CD14-positive monocyte (primary cell): ENCODE measurements at places on chromosomes 13 and 19.

DNA sequence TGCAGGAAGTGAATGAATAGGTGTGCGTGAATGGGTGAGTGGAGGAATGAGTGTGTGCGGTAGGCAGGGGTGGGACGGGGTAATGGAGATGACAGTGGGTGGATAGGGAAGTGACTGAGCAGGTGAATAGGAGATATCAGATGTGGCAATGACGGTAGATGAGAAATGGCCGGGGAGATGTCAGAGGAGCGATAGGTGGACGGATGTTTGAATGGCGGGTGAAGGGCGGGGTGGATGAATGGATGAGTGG lies 1.5 kb downstream of the TTC9B start:
- no peak for DNase-seq

GRCh38 chr13:27679896-27680295 lies 58.2 kb downstream of the POLR1D start:
- DNase-seq: no peak

- DNase-seq: no peak
Measured at GRCh38 chr19:47145639-47146486, 15.2 kb downstream of the SAE1 start.

DNA sequence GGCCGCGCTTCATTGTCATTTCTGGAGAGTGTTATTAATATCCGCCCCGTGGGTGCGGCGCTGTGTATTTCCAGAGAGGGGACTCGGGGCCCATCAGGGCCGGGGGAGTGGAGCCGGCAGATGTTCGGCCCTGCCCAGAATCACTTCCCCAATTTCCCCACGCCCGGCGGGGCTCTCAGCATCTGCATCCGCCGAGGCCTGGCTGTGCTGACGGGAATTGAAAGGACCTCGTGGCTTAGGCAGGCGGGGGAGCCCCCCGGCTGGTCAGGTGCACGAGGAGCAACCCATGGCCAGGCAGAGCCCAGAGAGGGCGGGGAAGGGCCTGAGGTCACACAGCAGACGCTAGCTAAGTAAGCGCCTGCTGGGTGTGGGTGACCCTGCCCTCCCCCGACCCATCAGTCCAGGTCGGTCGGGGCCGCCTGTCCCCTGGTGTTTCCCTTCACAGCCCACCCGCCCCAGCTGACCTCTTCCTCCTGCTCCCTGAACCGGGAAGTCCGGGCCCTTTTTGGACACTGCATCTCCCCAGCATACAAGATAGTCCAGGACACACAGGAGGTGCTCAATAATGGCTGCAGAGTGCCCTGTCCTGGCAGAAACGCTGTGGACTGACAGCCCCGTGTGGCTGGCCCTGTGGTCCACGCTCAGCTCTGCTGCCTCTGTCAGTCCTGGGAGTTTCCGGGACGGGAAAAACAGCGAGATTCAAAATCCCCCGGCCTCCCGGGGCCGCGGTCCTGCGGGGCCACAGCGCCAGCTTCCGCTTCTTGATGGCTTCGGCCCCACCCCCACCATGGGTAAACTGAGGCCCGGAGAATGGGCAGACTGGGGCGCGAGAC lies 22.1 kb downstream of the ARID3A start:
- DNase-seq: peak; percentile 89

- DNase-seq: no peak
Measured at GRCh38 chr13:33137721-33138120, 121.5 kb downstream of the KL start.

DNA sequence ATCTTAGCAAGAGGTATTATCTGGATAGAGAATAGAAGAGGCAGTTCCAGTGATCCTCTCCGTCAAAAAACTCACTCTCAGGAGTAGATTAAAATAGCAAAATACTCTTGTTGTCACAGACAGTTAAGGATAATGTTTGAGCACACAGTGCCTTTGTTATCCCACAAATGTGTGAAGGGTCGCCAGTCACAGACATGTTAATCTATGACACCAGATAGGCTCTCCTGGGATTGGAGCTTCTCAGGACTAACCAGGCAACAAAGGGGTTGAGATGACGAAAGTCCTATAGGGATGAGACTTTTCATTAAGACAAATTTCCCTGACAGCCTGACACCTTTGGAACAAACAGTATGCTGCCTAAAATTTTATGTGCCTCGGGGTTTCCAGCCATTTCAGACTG lies 1947.1 kb downstream of the OLFM4 start:
- no peak for DNase-seq

DNA sequence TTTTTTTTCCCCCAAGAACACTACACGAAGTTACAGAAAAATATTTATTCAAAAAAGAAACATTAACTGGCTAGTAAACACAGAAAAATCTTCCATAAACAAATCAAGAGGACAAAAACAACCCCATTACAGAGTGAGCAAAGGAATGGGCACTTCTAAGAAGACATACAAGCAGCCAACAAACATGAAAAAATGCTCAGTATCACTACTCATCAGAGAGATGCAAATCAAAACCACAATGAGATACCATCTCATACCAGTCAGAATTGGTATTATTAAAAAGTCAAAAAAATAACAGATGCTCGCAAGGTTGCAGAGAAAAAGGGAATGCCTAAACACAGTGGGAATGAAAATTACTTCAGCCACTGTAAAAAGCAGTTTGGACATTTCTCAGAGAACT lies 131.7 kb downstream of the UGGT2 start:
- no peak for DNase-seq

GRCh38 chr19:53809518-53810186 lies 14.5 kb downstream of the NLRP12 start:
- DNase-seq: no peak

GRCh38 chr13:34357435-34358232 lies 539.7 kb downstream of the RFC3 start:
- no peak for DNase-seq

GRCh38 chr13:112892426-112893206 lies 76.4 kb upstream of the MCF2L start:
- no peak for DNase-seq

DNA sequence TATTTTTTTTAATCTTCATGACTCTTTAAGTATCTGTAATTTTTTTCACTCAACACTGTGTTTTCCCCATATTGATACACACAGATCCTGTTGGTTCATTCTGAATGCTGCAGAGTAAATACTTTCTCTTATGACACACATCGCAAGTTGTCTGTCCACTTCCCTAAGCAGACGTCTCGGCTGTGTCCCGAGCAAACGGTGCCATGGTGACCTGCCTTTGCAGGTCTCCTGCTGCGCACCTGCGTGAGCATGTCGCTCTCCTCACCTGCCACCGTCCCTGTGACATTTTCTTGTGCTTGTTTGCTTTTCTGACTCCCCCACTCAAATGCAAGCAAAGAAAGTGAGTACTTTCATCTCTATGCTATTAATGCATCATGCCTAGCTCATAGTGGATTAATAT lies 57.8 kb downstream of the CCDC70 start:
- DNase-seq: no peak

DNA sequence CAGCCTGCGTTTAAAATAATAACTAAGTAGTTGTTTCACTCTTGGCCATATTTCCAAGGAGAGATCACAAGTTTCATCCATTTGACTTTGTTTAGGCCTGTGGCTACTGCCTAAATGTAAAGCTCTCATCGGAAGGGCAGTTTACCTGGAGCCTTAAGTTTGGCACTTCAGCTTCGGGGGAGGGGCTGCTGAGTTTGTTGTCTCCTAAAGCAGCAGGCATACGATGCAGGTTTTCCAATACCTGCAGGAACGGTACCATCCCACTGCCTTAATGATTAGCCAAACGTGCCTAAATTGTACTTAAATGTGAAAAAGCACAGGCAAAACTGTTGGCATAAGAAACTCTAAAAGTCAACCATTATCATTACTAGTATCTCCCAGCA lies 63.1 kb downstream of the CRYL1 start:
- DNase-seq: no peak

- DNase-seq: peak; percentile 58
Measured at GRCh38 chr19:1825909-1826556, 14.0 kb upstream of the ATP8B3 start.

DNA sequence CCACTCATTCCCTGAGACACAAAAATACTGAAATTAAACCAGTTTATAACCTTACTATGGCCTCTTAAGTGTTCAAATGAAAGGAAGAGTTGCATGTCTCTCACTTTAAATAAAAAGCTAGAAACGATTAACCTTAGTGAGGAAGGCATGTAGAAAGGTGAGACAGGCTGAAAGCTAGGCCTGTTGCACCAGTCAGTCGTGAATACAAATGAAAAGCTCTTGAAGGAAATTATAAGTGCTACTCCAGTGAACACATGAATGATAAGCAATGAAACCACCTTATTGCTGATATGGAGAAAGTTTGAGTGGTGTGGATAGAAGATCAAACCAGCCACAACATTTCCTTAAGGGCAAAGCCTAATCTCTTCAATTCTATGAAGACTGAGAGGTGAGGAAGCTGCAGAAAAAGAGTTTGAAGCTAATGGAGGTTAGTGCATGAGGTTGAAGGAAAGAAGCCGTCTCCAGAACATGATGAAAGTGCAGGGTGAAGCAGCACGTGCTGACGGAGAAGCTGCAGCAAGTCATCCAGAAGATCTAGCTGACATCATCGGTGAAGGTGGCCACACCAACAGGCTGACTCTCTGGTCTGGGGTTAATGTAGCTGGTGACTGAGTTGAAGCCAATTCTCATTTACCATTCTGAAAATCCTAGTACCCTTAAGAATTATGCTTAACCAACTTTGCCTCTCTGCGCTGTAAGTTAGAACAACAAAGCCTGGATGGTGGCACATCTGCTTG lies 94.5 kb upstream of the TEX29 start:
- no peak for DNase-seq

- DNase-seq: no peak
Measured at GRCh38 chr19:11364296-11364904, 9.2 kb downstream of the PLPPR2 start.

- no peak for DNase-seq
Measured at GRCh38 chr13:87736849-87737385, 65.7 kb downstream of the SLITRK5 start.

- DNase-seq: peak; percentile 69
Measured at GRCh38 chr13:42969565-42970172, 22.4 kb downstream of the EPSTI1 start.

GRCh38 chr19:6739390-6739882 lies at the start of gene TRIP10:
TSS of gene TRIP10 (plus strand) at chr19:6739680. CDS start at chr19:6739762, 82 bp downstream.
- peak; percentile 65 for DNase-seq

- no peak for DNase-seq
Measured at GRCh38 chr13:110702591-110703526, 3.1 kb downstream of the CARS2 start.

DNA sequence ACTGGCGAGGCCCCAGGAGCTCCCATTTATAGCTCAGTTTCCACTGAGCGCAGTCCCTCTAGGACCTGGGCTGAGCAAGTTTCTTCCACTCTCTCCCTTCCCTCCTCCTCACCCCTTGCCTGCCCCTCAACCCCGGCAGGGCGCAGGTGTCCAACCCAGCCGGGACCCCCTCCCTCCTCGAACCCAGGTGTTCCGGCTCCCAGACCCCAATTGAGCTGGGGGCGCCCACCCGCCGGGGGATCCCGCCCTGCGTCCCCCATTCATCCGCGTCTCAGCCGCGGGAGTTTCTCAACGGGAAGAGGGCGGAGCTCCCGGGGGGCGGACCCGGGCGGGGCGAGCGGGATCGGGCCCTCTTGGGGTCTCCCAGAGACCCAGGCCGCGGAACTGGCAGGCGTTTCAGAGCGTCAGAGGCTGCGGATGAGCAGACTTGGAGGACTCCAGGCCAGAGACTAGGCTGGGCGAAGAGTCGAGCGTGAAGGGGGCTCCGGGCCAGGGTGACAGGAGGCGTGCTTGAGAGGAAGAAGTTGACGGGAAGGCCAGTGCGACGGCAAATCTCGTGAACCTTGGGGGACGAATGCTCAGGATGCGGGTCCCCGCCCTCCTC lies at the start of gene KIRREL2:
Gene KIRREL2 (plus strand): TSS at position 366 of the 604 bp plus-strand sequence. CDS start 209 bp downstream, at position 575.
- no peak for DNase-seq

DNA sequence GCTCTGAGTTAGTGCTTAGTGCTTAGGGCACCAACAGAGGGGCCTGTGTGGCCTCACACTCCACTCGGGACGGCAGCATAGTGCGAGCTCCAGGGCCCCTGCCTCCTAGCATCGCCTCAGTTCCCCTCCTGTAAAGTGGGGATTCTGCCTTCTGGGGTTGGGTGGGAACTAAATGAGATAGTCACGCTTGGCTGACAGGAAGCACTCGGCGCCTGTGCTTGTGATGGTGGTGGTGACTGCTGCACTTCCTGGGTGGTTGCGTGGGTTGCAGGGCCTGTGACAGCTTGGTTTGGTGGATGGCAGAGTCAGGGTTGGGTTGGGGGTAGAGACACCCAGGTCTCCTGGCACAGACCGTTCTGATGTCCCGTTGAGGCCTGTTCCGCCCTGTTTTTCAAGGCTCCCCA lies 7.7 kb downstream of the PLEKHF1 start:
- DNase-seq: no peak

- DNase-seq: no peak
Measured at GRCh38 chr13:21663197-21663596, 7.7 kb upstream of the FGF9 start.

DNA sequence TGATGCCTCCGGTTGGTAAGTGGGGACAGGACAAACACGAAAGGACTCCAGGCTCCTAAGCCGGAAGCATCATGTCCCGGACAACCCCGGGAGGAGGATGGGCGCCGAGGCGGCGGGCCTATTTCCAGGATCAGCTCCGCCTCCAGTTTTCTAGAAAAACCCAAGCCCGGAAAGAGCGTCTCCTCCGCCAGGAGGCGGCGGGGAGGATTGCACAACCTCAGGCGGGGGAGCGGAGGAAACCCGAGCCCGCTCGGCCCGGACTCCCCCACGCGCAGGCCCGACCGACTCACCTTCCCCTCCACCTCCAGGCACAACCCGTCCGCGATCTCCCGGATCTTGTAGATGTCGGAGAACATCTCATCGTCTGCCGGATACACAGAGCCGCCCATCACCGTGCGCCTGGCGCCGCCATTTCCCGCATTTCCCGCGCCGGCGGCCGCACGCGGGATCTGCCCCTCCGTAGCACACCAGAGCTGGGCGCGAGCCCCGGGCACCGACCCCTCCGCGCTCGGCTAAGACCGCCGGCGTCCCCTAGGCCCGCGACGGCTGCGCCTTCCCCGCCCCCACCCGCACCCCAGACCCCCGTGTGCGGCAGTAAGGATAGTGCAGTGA lies 455 bp downstream of the TPT1 start:
- DNase-seq: peak; percentile 87

DNA sequence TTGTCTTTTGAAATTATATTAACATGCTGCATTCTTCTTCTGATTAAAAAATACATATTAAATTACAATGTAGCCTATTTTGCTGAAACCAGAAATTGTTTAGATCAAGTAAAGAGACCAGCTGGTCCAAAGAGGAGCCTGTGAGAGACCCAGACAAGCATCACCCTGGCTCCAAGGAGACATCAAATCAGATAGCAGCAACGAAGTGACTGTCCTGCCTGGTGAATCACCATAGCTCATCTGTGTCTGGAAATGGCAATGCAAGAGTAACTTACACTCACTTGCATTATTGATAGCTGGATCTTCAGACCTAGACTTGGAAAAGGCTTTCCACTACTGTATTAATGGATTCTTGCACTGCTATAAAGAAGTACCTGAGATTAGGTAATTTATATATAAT lies 169.1 kb downstream of the KCTD12 start:
- no peak for DNase-seq

- DNase-seq: peak; percentile 83
Measured at GRCh38 chr13:112767506-112768471, 78.0 kb downstream of the ATP11A start.
